ENCODE measurements at places on chromosomes 4 and X. TPM values are rescaled to one million over a fixed set of nuclear protein-coding genes. Genes with fewer than 3 reads are reported as not detected.
A peak's percentile ranks its signal among the peaks of the same experiment; 100 is the strongest.

- peak within 1 kb of the TSS; percentile 99 for H3K4me3 ChIP-seq
- peaks cover 2% of the 10 kb centered on the region for H3K27me3 ChIP-seq
- H3K27ac ChIP-seq, result peak within 1 kb of the TSS; percentile 97
- peaks cover 28% of the 10 kb centered on the region for H3K4me1 ChIP-seq
- peak; percentile 96 for DNase-seq
These were observed at the start of the genes GLA and HNRNPH2 for GRCh38 chrX:101407748-101408531. Gene GLA, minus strand, starts transcription at chrX:101407925. Its CDS starts 22 bp downstream, at chrX:101407903. Gene HNRNPH2, plus strand, starts transcription at chrX:101408222. Its CDS starts 3,767 bp downstream, at chrX:101411989.

DNA sequence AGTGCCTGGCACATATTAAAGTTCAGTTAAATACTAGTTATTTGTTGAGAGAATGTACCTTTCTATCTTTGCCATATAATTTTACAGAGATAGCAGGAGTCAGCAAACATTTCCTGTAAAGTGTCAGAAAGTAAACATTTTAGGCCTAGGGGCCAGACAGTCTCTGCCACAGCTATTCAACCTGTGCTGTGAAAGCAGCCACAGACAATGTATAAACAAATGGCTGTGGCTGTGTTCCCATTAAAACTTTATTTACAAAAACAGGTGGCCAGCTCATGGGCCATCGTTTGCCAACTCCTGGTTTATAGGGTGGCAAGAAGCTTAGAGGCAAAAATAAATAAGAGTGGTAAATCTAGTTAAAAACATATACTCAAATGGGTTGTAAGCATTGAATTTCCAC, 34.0 kb upstream of the BRS3 start:
- H3K36me3 ChIP-seq, result no peaks in the 10 kb centered on the region
- no peak overlapping the region for H3K27ac ChIP-seq
- no peaks in the 10 kb centered on the region for H3K4me1 ChIP-seq
- H3K27me3 ChIP-seq, result no peaks in the 10 kb centered on the region
- no peak overlapping the region for H3K4me3 ChIP-seq

GRCh38 chrX:18537068-18537467, 111.7 kb downstream of the CDKL5 start:
- no peak for DNase-seq
- peaks cover 10% of the 10 kb centered on the region for H3K4me1 ChIP-seq
- no peaks in the 10 kb centered on the region for H3K27me3 ChIP-seq
- H3K4me3 ChIP-seq, result no peak overlapping the region
- H3K36me3 ChIP-seq, result no peaks in the 10 kb centered on the region

DNA sequence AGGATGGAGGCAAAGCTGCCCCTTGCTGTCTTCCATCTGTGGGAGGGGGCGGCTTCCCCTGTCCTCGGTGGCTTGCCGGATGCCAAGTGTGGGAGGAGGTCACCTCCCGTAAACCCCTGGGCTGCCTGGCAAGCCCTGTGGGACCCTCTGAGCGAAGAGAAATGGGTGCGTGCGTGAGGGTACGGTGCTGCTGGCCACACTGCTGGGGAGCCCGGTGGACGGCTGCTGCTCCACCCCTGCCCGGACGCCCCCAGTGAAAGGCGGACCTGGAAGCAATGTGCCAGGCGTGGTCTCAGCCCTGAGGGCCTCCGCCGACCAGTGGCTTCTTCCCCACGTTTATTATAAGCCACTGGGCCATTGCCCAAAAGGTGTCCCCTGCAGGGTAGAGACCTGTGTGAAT, 4.6 kb upstream of the IDUA start:
- peaks cover 13% of the 10 kb centered on the region for H3K4me1 ChIP-seq
- DNase-seq, result no peak
- no peaks in the 10 kb centered on the region for H3K27me3 ChIP-seq
- no peak overlapping the region for H3K27ac ChIP-seq
- H3K36me3 ChIP-seq, result no peaks in the 10 kb centered on the region
- no peak overlapping the region for H3K4me3 ChIP-seq

- no peak overlapping the region for H3K27ac ChIP-seq
- H3K4me3 ChIP-seq, result no peak overlapping the region
- H3K27me3 ChIP-seq, result no peaks in the 10 kb centered on the region
- H3K36me3 ChIP-seq, result no peaks in the 10 kb centered on the region
These were observed 125.8 kb upstream of the EDNRA start for GRCh38 chr4:147355032-147355656.

GRCh38 chrX:65451663-65452062, 82.9 kb downstream of the LAS1L start:
- no peak overlapping the region for H3K4me3 ChIP-seq
- peak; percentile 13 for DNase-seq
- H3K4me1 ChIP-seq, result no peaks in the 10 kb centered on the region
- no peak overlapping the region for H3K27ac ChIP-seq
- no peaks in the 10 kb centered on the region for H3K36me3 ChIP-seq

DNA sequence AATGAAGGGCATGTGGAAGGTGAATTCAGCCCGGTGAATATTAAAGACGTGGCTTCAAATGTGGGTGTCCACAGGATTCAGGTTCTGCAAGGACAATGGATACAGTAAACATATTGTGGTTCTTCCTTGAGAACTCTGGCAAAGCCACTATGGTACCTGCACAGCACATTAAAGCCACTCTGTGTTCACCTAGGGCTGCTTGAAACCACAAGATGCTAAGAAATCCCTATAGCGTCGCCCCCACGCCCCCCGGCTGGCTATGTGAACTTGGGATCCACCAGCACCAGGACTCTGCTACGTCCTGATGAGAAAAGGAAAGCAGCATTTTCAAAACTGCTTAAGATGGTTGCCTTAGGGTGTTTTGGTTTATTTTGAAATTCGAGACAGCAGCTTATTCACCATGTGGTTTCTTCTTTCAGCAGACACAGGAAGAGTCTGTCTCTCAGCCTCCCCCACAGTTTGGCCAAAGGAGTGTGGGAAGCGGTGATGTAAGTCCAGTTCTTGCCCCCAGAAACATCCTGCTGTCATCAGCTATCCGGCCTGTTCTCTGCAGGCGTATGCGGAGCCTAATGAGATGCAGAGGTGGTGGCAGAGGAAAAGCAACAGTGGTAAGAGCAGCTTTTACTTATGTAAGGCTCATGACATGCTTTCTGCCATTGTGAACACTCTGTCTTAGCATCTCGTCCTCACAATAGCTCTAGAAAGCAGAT, 111.5 kb downstream of the AFAP1 start:
- H3K27me3 ChIP-seq, result peaks cover 2% of the 10 kb centered on the region
- DNase-seq, result peak; percentile 76
- H3K27ac ChIP-seq, result peak overlapping the region; percentile 65
- peaks cover 42% of the 10 kb centered on the region for H3K4me1 ChIP-seq
- peaks cover 41% of the 10 kb centered on the region for H3K36me3 ChIP-seq

DNA sequence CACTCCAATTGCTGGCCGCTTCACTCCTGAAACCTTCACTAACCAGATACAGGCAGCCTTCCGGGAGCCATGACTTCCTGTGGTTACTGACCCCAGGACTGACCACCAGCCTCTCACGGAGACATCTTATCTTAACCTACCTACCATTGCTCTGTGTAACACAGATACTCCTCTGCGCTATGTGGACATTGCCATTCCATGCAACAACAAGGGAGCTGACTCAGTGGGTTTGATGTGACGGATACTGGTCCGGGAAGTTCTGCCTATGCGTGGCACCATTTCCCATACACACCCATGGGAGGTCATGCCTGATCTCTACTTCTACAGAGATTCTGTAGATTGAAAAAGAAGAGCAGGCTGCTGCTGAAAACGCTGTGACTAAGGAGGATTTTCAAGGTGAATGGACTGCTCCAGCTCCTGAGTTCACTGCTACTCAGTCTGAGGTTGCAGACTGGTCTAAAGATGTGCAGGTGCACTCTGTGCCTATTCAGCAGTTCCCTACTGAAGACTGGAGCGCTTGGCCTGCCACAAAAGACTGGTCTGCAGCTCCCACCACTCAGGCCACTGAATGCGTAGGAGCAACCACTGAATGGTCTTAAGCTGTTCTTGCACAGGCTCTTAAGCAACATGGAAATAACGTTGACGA, 35.8 kb upstream of the PRDM8 start:
- peaks cover 13% of the 10 kb centered on the region for H3K4me1 ChIP-seq
- no peak for DNase-seq
- H3K4me3 ChIP-seq, result no peak overlapping the region
- H3K36me3 ChIP-seq, result no peaks in the 10 kb centered on the region
- H3K27me3 ChIP-seq, result peaks cover 2% of the 10 kb centered on the region
- H3K27ac ChIP-seq, result no peak overlapping the region

DNA sequence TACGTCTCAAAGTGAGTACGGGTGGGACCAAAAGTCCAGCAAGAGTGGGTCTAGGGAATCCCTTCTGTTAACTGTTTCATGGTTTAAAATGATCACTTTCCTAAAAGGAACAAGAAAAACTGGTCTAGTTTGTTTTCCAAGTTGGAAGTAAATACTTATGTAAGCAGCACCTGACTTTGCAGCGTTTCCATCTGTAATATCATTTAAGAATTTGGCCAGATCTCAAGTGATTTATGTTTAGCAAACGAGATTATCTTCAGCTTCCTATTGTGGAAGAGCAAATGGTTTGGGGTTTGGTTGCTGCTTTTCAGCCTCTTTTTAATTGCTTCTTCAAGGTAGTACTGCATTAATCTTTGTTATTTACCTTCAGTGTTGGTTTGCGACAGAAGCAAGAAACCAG, 50.4 kb downstream of the FHIP1A start:
- no peak overlapping the region for H3K27ac ChIP-seq
- no peak overlapping the region for H3K4me3 ChIP-seq
- H3K36me3 ChIP-seq, result no peaks in the 10 kb centered on the region
- H3K4me1 ChIP-seq, result no peaks in the 10 kb centered on the region

GRCh38 chr4:617644-618641, 7.4 kb upstream of the PDE6B start:
- H3K4me1 ChIP-seq, result no peaks in the 10 kb centered on the region
- no peaks in the 10 kb centered on the region for H3K36me3 ChIP-seq
- no peak for DNase-seq
- H3K27me3 ChIP-seq, result peaks cover 13% of the 10 kb centered on the region
- no peak overlapping the region for H3K27ac ChIP-seq
- H3K4me3 ChIP-seq, result no peak overlapping the region

DNA sequence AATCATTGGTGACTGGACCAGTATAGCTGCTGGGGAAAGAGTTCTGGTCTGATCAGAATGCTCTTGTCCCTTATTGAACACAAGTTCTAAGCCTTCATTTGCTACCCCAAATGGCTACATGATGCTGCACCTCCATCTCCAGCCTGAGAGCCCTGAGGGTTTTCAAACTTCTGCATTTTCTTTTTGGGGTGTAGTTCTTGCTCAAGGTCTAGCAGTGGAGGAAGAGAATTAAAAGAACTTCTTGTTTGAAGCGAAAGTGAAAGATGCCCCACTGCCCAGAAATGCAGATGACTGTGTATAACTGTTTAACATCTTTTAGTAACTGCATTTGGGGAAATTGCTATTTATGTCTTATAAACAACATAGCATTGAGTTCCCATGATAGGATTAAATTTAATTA, 38.5 kb downstream of the LAMTOR3 start:
- no peaks in the 10 kb centered on the region for H3K27me3 ChIP-seq
- peak; percentile 46 for DNase-seq
- H3K4me3 ChIP-seq, result no peak overlapping the region
- H3K36me3 ChIP-seq, result peaks cover 25% of the 10 kb centered on the region

GRCh38 chr4:90584051-90584450, 456.9 kb downstream of the CCSER1 start:
- H3K4me1 ChIP-seq, result no peaks in the 10 kb centered on the region
- no peaks in the 10 kb centered on the region for H3K36me3 ChIP-seq
- no peak overlapping the region for H3K4me3 ChIP-seq
- DNase-seq, result no peak

TCEAL7 gene
- not detected for total RNA-seq

NEUROG2 gene
- total RNA-seq, result 0.16 TPM

PLAC8 gene
- 88.7 TPM for total RNA-seq

NAP1L3 gene
- total RNA-seq, result 1.6 TPM

EIF1AX gene
- 138 TPM for total RNA-seq

MEPE gene
- not detected for total RNA-seq

All from activated CD8-positive, alpha-beta T cell treated with anti-CD3 and anti-CD28 coated beads for 36 hours (primary cell).